ENCODE measurements at places on chromosomes 2 and 18. TPM values are rescaled to one million over a fixed set of nuclear protein-coding genes. Genes with fewer than 3 reads are reported as not detected.

Gene MYOM1
- 0.13 TPM for total RNA-seq

Gene KYNU
- total RNA-seq = 220 TPM

Gene POTEI
- total RNA-seq = not detected

Gene ALKAL2
- not detected for total RNA-seq

Gene GDF7
- total RNA-seq = 0.15 TPM

Gene LRP1B
- total RNA-seq = 0.01 TPM

Gene ASXL2
- total RNA-seq = 18.1 TPM

Gene COLEC11
- 0.76 TPM for total RNA-seq

Gene LTBP1
- 34.8 TPM for total RNA-seq

Gene PLEKHH2
- 3.1 TPM for total RNA-seq

Gene SP140
- not detected for total RNA-seq

Gene MATN3
- total RNA-seq = 15.5 TPM

Gene NPPC
- 0.45 TPM for total RNA-seq

Gene ZNF385B
- total RNA-seq = not detected

Gene RAMP1
- not detected for total RNA-seq

Gene IL36B
- total RNA-seq = not detected

Gene PARD6G
- total RNA-seq = 1.8 TPM

Gene RHBDD1
- 10.5 TPM for total RNA-seq

Gene ITPRIPL1
- total RNA-seq = not detected

Gene PCGF1
- 35.7 TPM for total RNA-seq

Gene CHRND
- total RNA-seq = 0.09 TPM

Gene IL36A
- total RNA-seq = not detected

Gene SCYGR3
- total RNA-seq = not detected

Gene DSG4
- total RNA-seq = not detected

Gene RGPD4
- 0.07 TPM for total RNA-seq
